Stimulated activated CD4-positive, alpha-beta T cell treated with anti-CD3 and anti-CD28 coated beads, Interleukin-1b, Interleukin-23, amount 100 ng/mL, for 1 hour (primary cell): ENCODE measurements at places on chromosomes 1 and 21.

DNA sequence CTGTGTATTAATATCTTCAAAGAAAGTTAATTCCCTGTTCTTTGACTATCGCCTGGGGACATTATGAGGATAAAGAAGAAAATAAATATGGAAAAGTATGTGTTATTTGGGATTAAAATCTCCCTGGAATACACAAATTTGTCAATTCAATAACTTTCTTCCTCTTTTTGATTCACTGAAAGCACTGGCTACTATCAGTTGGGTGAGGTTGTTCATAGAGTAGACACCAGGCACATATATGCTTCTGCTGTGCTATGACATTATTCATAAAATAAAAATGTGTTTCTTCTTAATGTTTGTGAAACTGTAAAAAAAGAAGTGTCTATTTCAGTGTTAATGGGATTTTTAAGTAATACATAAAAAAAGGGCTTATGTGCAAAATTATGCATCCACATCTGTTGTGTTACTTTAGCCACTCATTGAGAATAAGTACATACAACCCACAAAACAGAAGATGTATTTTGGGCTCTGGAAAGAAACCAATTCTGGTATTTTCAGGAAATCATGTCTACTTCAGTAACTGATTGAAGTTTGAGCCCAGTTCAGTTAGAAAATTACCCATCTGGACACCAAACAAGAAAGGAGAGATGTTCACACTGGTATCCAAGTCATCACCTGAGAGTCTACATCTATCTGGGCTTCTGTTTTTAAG is 169.4 kb downstream of the GABPA start:
- no peak for DNase-seq

GRCh38 chr1:48246727-48247126 is 24.2 kb downstream of the SLC5A9 start:
- DNase-seq, result no peak

- DNase-seq, result no peak
These were observed 190.0 kb upstream of the VAMP3 start for GRCh38 chr1:7580923-7581753.

DNA sequence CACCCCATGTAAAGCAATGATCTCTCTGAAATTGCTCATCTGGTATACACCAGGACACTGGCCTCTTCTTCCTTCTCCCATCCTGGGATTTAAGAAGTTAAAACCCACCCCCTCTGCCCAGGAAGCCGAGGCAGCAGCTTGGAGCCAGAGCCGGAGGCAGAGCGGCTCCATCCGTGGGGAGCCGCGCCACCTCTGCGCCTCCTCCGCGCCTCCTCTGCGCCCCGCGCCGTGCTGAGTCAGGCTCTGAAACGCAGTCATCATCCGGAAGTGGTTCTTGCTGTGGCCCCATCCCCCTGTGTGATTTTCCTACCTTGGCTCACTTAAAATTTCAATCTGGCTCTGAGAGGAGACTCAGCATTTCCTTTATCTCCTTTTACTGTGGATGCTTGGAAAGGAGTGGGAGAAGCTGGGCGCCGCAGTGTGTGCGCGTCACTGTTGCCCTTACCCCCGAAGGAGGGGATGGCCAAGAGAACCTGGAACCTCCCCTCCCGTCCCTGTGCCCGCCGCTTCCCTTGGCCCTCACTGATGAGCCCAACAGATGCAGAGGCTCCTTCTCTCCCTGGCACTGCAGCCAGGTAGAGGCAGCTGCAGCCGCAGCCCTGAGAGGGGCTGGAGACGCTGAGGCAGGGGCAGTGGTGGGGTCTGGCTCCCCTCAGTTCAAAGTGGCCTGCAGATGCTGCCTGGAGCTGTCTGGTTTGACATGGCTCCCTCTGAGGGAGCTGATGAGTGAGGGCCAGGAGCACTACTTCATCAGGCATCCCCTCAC is 15.3 kb upstream of the NPHP4 start:
- no peak for DNase-seq

DNA sequence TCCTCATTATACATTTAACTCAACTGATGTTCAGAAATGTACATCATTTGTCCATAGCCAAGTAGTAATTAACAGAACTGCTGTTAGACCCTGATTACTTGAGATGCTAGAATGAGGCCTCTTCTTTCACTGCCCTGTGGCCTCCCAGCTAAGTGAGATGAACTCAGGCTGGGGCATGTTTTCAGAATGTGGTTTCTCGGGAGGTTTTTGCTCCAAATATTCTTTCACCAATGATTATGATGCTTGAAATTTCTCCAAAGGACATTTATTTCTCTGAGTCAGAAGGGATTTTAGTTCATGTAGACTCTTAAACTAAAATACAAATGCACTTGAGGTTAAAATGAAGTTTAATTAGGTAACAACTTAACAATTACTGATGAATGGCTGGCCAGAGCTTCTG is 34.6 kb upstream of the ADAMTS5 start:
- no peak for DNase-seq

GRCh38 chr1:205243350-205244191 is 15.8 kb downstream of the TMCC2 start:
- no peak for DNase-seq

GRCh38 chr1:201362906-201363305 is 14.6 kb downstream of the TNNT2 start:
- no peak for DNase-seq
